HT1080 (cell line): ENCODE measurements at places on chromosomes 4 and X. TPM values are rescaled to one million over a fixed set of nuclear protein-coding genes. Genes with fewer than 3 reads are reported as not detected.

DNA sequence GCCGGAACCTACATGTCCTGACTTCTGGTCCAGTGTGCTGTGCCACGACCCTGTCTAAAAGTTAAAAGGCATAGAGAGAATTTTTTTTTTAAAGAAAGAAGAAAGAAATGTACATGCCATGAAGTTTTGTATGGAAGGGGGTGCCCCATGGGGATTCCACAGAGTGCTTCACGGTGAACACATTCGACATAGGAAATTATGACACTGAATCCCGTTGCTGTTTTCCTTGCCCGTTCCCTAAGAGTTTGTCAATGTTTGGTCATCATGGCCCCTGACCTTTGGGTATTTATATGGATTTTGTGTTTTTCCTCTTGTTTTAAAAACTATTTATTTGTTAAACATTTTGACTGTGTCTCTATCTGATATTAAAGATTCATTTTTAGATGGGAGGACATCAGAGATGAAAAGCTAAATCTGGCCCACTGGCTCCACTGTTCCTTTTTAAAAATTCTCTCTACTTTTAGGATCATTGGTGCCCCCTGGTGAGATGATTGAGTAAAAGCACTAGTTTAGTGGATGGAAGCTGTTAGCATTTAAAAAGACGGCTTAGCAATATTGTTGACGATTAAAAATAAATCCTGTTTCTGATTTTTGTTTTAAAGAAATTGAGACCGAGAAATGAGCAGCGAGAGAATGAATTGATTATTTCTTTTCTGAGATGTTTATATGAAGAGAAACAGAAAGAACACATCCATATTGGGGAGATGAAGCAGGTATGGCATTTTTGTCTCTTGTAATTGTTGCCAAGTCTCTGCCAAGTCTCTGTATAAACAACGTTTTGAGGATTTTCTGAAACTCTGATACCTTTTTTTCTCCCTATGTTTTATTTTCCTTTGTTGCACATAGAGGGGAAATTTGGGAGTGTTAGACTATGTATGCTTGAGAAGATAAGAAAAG is 75.0 kb downstream of the PTTG2 start:
- DNase-seq: peak; percentile 51

DNA sequence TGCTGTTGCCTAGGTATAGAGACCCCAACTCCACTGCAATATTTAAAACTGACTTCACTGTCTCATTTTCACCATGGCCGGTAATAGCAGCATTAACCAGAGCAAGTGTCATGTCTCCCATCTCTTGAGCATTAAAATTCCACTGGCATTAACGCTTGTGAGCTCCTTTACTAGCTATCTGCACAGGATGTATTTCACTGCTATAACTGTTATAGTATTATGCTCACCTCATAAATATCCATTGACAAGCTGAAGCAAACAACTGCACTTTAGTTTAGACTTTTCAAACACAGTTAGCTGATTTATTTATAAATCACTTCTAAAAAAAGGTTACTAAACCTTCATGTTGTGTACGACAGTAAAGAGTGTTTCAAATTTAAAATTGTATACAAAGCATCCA is 157.8 kb downstream of the ANTXR2 start:
- no peak for DNase-seq

GRCh38 chrX:124239911-124240310 is 92.5 kb upstream of the TEX13D start:
- no peak for DNase-seq

DNA sequence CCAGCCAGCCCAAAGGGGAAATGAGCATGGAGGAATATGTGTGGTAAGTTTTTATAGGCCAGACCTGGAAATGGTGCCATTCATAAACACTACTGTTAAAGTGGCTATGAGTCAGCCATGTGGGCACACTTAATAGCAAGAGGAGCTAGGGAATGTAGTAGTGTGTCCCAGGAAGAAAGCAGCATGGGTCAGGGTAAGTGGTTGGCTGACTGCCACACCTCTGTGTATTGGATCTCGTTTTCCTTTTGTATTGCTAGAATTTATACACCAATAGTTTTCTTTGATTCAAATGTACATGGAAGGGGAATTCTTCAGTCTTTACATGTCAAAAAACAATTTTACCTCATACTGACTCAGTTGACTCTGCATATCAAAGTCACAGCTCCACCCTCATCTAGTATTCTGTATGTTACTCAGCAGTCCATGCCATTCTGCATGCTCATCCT is 22.9 kb upstream of the SGMS2 start:
- DNase-seq: peak; percentile 88

- DNase-seq: no peak
Measured at GRCh38 chr4:83054928-83055327, 19.9 kb downstream of the COPS4 start.

DNA sequence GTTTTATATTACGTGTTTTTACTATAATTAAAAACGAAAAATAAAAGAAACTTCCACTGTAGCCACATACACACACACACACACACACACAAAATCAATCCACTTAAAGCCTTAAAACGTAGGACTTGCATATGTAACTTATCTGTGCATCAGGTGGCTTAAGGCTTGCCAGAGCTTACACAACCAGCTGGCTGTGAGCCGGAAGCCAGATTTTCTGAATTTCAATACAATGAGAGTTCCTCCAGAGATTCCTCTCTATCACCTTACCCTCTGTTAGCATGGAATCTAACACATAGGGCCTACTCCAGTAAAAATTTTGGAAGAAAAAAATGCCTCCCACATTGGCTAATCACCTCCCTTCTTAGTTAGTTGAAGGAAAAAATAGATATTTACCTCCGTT is 27.9 kb upstream of the SLITRK4 start:
- no peak for DNase-seq

DNA sequence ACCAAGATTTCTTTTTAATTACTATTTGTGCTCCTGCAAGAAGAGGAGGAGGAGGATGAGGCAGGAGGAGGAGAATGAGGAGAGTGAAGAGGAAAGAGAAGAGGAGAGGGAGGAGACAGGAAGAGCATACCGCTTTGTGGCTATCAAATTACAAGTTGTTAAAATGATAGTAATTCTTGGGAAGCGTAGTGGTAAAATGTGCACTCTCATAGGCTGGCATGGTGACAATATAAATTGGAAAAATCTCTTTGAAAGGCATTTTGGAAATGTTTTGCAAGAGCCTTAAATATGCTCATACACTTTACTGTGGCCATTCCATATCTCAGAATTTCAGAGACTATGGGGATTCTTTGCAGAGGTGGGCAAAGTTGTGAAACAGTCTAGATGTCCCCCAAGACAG is 53.2 kb downstream of the MXRA5 start:
- DNase-seq: no peak

DNA sequence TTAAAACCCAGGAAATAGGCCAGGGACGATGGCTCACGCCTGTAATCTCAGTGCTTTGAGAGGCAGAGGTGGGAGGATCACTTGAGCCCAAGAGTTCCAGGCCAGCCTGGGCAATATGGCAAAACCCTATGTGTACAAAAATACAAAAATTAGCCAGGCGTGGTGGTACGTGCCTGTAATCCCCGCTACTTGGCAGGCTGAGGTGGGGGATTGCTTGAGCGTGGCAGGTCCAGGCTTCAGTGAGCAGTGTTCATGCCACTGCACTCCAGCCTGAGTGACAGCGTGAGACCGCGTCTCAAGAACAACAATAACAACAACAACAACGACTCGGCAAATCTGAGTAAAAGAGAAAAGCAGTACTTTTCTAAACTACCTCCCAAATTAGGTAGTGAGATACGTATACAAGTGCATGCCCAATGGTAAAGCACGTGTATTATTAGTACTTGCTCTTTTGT is 13.0 kb upstream of the NDUFC1 start:
- DNase-seq: no peak

DNA sequence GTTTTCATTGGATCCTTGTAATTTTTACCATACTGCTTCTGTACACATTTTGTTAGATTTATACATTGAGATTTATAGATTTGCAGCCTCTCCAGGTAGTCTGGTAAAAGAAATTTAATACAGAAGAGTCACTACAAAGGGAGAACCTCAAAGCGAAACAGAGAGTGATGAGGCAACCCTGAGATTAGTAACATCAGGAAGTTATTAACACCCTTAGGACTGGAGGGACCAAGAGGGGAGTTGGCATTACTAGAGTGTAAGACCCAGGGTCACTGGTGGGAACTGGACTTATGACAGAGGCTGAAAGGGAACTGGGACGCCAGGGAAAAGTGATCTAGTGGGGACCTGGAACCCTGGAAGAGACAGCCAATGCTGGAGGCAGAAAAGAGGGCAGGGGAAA is 20.6 kb upstream of the MAML3 start:
- DNase-seq: no peak

- no peak for DNase-seq
Measured at GRCh38 chr4:7915875-7916242, 23.8 kb downstream of the AFAP1 start.

GRCh38 chr4:72205831-72206230 is 174.0 kb downstream of the NPFFR2 start:
- DNase-seq: peak; percentile 27

- no peak for DNase-seq
Measured at GRCh38 chrX:93673869-93674271, at the start of gene FAM133A. TSS of gene FAM133A (plus strand) at chrX:93674206. CDS start at chrX:93709420, 35,214 bp downstream.

DNA sequence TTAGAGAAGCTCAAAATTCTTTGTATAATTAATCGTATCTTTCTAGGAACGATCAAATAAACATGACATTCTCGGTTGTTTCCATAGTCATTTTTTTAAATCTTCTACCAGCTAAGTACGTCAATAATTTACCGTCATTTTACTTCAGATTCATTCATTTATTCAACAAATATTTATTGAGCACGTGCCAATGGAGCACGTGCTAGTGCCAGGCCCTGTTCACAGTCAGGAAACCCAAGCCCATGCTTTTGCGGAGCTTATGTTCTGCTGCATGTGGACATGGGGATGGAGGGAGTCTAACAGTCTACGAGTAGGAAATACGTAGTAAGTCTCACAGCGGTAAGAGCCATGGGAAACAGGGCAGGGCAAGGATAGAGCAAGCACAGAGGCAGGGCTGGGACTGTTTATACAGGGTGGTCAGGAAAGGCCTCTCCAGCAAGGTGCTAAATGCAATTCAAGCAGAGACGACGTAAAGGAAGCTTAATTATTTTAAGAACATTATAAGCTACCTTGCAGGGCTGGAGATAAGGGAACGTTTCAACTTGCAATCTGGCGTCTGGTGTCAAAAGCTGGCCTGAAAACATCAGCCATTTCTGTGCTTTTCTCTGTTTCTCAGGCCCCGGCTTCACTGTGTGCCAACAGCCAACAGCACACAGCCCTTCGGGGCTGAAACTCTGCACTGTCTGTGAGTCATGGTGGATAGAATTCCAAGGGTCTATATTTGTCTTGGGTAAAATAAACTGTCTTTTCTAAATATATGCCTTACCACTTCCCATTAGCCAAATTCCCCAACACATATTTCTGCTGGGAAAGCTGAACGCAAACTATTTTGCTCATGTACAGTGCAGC is 517.1 kb upstream of the ZFP42 start:
- DNase-seq: peak; percentile 88

GRCh38 chr4:73919691-73920090 is 50.5 kb downstream of the CXCL1 start:
- no peak for DNase-seq

GRCh38 chrX:1576201-1576992 is 15.0 kb upstream of the AKAP17A start:
- DNase-seq: no peak

DNA sequence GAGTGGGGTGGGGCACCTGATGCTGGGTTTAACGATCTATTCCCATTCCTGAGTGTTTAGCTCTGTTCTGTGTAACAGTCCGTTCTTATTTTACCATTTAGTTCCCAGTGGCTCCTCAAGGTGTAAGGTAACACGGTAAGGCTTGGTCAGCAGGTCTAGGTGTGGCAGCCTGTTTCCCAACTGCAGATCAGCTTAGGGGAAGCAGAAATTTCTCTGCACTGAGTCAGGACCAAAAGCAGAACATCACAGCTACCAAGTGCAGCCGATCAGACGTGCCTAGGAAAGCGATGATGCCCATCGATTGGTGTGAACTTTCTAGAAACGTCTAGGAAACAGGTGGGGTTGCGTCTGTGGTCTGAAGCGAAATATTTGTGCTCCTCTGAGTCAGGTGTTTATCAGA is 240.1 kb downstream of the STIM2 start:
- DNase-seq: no peak

- no peak for DNase-seq
Measured at GRCh38 chr4:150002561-150002960, 75.7 kb upstream of the DCLK2 start.

DNA sequence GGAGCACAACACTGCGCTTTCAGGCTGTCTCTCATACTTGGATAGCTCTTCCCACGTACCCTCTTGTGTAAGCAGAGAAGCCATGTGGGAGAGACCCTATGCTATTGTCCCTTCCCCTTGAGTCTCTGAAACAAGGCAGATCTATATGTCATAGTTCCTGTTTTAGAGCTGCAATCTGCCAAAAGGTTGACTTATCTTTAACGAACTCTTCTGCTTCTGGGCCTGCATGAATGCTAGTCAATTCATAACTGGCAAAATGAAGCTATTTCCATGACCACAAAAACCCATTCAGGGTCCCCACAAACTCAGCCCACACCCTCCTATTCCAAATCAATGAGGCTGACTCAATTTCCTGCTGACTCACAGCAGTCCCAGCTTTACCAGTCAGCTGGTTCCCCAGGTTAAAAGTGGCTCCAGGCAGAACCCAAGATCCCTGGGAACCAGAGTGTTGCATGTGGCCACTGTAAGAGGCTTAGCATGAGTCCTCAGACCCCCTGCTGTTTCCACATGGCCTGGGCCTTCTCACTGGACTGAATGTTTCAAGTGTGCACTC is 25.3 kb upstream of the SOD3 start:
- peak; percentile 99 for DNase-seq

- DNase-seq: no peak
Measured at GRCh38 chr4:84221704-84222103, 277.4 kb downstream of the NKX6-1 start.

- no peak for DNase-seq
Measured at GRCh38 chr4:1991087-1991486, 17.7 kb downstream of the NELFA start.

- DNase-seq: no peak
Measured at GRCh38 chr4:108926061-108926460, 163.2 kb upstream of the ETNPPL start.

NAA11 gene
- total RNA-seq: not detected in 2 replicates

PAGE2 gene
- not detected in 2 replicates for total RNA-seq

TRIM75 gene
- not detected in 2 replicates for total RNA-seq

DMD gene
- total RNA-seq: 2.5 and 4.0 TPM in 2 replicates

TRIM2 gene
- total RNA-seq: 19.0 and 28.0 TPM in 2 replicates

RNF150 gene
- total RNA-seq: 0.37 and 0.73 TPM in 2 replicates

SLIT2 gene
- 0.47 and 0.76 TPM in 2 replicates for total RNA-seq

TMPRSS11A gene
- total RNA-seq: not detected in 2 replicates

PCDH18 gene
- 1.2 and 1.3 TPM in 2 replicates for total RNA-seq
